Adrenal gland (tissue), 19 donors: ENCODE measurements at places on chromosomes 16 and 17.

- no peak for DNase-seq
Measured at GRCh38 chr16:54579106-54579728, 292.6 kb upstream of the IRX3 start.

- DNase-seq = peak; percentile 71
Measured at GRCh38 chr16:50038756-50039529, 13.9 kb downstream of the CNEP1R1 start.

DNA sequence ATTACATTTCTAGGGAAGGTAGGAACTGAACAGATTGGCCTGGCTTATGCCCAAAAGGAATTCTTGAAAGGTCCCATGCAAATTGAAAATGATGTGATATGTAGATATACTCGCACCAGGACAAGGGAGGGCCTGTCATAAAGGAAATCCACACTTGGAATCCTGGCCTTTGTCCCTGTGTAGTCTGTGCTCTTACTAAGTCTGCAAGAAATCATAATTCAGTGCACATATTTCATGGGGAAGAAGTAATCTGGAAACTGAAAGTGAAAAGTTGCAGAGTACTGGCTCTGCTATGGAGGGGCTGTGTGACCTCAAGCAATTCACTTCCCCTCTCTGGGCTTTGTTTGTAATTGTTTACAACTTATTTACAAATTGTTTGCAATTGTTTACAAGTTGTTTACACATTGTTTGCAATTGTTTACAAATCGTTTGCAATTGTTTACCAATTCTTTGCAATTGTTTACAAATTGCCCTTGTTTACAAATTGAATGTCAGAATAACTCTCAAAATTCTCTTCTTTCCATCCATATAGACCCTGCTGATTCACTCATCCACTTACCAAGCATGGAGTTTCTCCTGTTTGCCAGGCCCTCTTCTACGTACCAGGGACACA, 12.9 kb downstream of the SCNN1G start:
- DNase-seq = no peak

- DNase-seq = no peak
Measured at GRCh38 chr16:15592324-15592723, 50.6 kb downstream of the MARF1 start.

- DNase-seq = no peak
Measured at GRCh38 chr17:16052486-16052885, 52.9 kb downstream of the TTC19 start.

DNA sequence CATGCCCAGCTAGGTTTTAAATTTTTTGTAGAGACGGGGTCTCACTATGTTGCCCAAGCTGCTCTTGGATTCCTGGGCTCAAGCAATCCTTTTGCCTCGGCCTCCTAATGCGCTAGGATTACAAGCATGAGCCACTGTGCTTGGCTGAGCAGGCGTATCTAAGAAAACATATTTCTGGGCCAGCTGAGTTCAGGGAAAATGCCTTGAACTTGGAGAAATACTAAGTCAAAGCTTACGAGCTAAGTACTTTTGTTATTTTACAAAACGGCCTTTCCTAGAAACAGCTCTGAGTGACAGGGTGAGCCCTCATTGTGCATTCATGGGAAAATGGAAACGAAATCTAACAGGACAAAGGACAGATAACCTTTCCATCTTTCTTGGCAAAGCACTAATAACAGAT, 24.7 kb downstream of the DNAI2 start:
- DNase-seq = no peak

- no peak for DNase-seq
Measured at GRCh38 chr17:32723310-32723955, 153.5 kb downstream of the MYO1D start.

DNA sequence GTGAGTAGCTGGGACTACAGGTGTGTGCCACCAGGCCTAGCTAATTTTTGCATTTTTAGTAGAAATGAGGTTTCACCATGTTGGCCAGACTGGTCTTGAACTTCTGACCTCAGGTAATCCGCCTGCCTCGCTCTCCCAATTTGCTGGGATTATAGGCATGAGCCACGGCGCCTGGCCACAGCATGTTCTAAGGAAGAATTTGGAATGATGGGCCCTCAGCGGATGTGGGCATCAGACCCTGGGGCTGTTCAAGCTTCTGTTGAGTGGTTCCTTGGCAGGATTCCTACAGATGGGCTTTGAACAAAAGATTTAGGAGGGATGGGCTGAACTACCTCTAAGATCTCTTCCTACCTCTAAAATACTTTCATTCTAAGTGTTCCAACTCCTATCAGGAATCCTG, 4.1 kb downstream of the PRPSAP2 start:
- DNase-seq = no peak

GRCh38 chr17:81354954-81355347, 40.3 kb upstream of the BAHCC1 start:
- DNase-seq = no peak

GRCh38 chr17:64773836-64774761, 112.0 kb upstream of the SMURF2 start:
- peak; percentile 38 for DNase-seq

DNA sequence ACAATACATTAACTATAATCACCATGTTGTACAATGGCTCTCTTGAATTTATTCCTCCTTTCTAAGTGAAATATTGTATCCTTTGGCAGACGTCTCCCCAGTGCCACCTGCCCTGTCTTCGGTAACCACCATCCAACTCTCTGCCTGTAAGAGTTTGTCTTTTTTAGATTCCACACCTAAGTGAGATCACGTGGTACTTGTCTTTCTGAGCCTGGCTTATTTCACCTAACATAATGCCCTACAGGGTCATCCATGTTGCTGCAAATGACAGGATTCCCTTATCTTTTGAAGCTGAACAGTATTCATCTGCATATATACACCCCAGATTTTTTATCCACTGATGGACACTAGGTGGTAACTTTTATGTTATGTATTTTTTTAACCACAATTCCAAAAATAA, 24.2 kb downstream of the ORC6 start:
- no peak for DNase-seq

- no peak for DNase-seq
Measured at GRCh38 chr16:29743827-29744531, 1.8 kb downstream of the C16orf54 start.

GRCh38 chr17:21400816-21401593, 24.8 kb downstream of the KCNJ12 start:
- no peak for DNase-seq

- no peak for DNase-seq
Measured at GRCh38 chr17:74392848-74393247, 25.5 kb downstream of the GPR142 start.

GRCh38 chr17:28689011-28689410, 22.7 kb downstream of the PROCA1 start:
- no peak for DNase-seq

- DNase-seq = no peak
Measured at GRCh38 chr16:7366041-7366440, 33.4 kb downstream of the RBFOX1 start.

DNA sequence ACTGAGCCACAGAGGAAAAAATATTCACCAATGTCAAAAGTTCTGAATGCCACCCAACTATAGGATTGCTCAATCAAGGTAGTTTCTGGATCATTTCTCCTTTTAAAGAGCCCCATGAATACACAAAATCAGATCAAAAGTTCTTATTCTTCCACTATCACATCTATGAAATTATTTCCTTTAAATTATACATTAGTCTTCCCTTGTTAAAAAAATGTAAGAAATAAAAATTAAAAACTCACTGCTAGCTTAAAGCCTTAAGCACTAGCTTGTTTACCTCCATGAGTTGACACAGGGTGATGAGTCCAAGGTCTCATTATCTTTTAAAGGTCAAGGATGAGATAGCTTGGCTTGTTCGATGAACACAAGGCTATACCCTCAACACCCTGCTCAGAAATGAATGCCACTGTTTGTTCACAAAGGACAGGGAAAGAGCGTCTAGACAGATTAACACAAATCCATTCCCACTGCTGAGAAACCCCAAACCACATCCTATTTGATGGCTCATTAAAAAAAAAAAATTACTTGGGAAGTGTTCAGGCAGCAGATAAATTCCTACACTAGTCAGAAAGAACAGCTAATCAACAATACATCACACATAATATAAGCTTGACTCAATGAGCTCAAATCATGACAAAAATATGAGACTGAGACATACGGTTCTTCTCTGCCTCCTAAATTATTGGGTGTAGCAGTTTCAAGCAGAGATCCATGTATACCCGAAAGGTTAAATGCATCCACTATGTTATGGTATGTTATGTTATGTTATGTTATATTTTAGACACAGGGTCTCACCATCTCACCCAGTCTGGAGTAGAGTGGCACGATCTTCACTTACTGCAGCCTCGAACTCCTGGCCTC, 118.9 kb downstream of the PARN start:
- DNase-seq = no peak

GRCh38 chr17:63624531-63624880, 2.3 kb downstream of the MAP3K3 start:
- DNase-seq = no peak

GRCh38 chr16:51149251-51149661, 1.8 kb downstream of the SALL1 start:
- no peak for DNase-seq

- no peak for DNase-seq
Measured at GRCh38 chr16:83300326-83300725, 507.5 kb upstream of the HSBP1 start.

GRCh38 chr17:27155866-27156265, 138.0 kb upstream of the WSB1 start:
- DNase-seq = no peak

DNA sequence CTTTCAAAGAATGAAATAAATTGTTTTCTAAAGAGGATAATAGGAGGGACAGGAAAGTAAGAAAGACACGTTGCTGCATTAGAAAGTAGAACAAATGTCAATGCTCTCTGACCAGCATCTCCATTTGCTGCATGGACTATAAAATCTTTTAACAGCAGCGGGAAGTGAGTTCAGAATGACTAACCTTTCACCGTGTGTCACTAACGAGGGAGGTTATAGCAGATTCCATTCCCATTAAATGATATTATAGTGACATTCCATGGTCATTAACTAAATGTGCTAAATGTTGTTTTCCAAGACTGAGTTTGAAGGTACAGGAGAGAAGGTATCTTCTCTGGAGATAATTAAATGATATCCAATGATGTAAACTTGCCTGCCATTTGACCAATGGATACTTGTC, 127.1 kb upstream of the HS3ST3A1 start:
- no peak for DNase-seq

DNA sequence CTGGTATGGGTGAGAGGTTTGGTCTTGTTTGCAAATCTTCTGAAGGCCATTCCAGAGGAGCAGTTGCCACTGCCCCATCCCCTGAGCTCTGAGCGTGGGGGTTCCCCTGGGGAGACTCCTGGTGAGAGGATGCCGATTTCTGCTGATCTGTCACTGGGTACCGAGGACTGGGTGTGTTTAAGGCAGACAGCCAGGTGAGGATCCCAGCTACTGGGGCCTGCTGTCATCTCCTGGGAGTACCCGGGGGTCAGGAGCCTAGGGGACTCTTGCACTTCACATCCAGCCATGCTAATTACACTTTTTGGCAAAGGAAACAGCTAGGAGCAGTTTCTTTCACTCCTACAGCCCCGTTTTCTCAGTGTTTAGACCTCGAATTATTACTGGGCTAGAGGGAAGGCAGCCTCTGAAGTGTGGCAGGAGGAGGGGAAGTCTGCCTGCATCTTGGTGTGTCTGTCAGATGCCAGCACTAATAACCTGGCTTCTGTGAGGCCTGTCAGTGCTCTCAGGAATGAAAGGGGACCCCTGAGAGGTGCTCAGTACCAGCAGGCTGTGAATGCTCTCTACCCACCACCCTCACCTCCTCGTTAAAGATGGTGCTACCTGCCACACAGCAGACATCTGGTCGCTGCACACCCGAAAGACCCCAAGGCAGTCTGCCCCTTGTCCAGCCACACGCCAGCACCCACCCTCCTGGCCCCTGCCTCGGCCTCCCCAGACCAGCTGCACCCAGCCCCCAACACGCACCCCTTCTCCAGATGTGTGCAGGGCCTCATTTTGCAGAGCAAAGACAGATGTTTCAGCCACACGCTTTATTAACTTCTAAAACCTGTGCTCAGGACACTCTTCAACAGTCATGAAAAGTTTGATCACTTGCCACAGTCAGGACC, 43.2 kb downstream of the SNX20 start:
- DNase-seq = no peak

DNA sequence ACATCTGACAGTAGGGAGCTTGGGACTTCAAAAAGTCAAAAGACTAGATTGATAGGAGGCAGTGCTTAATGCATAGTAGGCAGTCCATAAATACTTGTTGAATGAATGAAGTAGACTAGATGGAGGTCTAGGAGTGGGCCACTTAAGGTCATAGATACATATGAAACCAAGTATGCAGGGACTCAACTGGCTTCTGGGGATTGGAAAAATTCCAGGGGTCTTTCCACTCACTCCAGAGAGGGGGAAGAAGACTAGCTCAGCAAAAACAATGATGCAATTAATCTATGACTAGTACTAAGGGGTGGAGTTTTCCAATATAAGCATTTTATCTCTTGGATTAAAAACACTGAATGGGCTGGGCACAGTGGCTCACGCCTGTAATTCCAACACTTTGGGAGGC, 298.3 kb upstream of the XYLT1 start:
- no peak for DNase-seq

DNA sequence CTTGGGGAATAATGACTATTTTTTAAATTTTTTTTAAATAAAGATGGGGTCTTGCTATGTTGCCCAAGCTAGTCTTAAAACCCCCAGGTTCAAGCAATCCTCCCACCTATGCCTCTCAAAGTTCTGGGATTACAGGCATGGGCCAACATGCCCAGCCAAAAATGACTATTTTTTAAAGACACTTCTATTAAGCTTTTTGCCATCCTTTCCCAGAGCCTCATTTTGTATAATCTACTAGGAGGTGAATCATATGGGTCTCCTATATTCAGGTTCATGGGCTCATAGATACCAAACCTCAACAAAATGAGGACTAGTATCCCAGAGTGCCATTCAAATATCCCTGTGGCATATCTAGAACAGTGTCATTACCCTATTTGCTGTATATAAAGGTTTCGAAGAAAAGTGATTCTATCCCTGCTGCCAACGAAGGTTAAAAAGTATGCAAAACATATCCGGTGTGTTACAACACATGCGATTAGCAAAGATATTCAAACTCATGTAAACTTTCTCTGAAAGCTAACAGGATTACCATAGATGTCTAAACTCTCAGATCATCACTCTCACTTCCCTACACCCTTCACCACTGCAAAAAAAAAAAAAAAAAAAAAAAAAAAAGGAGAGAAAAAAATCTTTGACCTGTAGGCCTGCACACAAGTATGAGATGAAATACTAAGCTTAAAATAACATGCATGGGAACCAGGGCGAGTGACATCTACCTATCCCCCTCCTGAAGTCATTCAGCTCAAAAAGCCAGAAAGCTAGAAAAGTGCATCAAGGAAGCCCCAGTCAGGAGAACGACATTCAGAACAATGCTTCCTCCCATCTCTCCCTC, 23.5 kb downstream of the XPO6 start:
- no peak for DNase-seq

- no peak for DNase-seq
Measured at GRCh38 chr16:2178321-2179106, 17.9 kb downstream of the CASKIN1 start.
